ENCODE measurements at places on chromosomes 11 and 22.

DNA sequence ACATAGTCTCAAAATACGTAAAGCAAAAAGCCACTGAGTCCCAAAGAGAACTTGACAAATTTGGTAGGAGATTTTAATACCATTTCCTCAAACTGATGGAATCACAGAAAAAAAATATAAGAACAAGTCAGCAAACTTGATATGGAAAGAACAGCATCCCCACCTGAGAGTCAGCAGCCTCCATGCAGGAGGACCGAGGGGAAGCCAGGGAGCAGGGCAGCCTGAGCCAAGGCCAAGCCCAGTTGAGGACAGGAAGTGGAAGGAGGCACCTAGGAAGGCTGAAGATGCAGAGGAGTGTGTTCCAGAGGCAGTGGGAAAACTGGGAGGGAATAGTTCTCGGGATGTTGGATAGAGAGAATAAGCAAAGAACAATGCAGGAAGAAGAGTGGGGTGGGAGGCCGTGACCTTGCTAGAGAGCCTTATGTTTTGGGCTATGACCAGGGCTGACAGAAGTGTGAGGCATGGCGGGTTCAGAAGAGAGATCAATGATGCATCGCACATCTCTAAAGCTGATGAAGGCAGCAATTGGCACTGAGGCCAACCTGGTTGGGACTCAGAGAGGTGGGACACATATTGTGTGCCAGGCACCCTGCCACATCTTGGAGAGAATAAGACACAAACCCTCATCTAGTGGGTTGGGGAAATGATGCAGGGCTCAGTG lies 15.4 kb downstream of the APOA4 start:
- no peak for DNase-seq

DNA sequence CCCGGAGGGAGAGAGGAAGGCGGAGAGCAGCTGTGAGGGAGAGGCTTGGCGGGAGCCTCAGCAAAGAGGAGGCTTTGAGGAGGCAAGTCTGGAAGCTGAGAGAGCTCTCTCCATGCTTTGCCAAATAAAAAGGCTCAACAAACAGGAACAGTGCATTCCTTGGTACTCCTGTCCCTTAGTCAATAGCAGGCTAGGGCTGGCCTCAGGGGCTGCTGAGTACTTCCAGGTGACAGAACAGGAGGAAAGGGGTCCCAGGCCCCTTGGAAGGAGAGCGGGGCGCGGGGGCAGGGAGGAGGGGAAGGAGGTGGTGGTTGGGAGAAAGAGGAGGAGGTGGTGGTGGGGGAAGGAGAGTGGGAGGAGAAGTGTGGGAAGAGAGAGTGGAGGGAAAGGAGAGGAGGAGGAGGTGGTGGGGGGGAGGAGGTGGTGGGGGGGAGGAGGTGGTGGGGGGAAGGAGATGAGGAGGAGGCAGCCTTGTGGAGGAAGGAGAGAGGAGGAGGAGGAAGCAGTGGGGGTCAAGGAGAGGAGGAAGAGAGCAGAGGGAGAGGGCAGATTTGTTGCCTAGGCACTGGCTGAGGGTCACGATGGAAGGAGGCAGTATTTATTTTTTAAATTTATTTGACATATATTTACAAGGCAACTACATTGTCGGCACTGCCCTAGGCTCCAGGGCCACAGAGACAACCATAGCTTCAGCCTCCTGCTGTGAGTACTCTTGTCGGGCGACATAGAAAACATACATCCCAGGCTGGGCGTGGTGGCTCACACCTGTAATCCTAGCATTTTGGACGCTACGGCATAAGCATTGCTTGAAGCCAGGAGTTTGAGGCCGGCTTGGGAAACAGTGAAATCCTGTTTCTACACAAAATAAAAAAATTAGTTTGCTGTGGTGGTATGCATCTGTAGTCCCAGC lies 74.2 kb upstream of the ZBED5 start:
- no peak for DNase-seq

- no peak for DNase-seq
Observed at GRCh38 chr22:39336411-39336810, 13.4 kb upstream of the SYNGR1 start.

- no peak for DNase-seq
Observed at GRCh38 chr22:43516996-43517635, 105.3 kb downstream of the MPPED1 start.

GRCh38 chr11:72287293-72287692 lies 43.3 kb upstream of the PHOX2A start:
- no peak for DNase-seq

DNA sequence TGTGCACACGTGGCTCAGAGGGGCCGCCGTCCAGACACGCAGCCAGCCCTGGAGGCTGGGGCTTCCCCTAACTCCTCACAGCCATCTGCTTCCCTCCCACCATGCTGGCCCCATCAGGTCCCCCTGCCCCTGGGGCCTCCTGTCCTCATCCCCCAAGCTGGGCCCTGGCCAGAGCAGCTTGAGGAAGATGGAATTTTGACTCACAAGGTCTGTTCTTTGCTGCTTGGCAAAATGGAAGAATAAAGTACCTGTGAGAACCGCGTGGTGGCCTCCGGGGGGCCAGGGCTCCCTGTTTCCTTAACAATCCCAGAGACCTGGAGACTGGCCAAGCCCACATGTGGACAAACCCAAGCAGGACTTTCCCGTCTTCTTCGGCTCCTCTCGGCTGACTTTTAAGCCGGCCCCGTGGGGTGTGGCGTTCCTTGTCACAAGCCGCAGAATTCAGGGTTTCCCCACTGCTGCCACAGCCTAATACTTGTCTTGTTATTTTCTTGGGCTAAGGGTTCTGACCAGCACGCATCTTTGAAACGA lies 872.8 kb downstream of the BRD1 start:
- no peak for DNase-seq

GRCh38 chr11:74321487-74322188 lies 10.2 kb upstream of the P4HA3 start:
- DNase-seq, result no peak

- peak; percentile 28 for DNase-seq
Observed at GRCh38 chr11:1652771-1653540, 23.4 kb downstream of the KRTAP5-5 start.

DNA sequence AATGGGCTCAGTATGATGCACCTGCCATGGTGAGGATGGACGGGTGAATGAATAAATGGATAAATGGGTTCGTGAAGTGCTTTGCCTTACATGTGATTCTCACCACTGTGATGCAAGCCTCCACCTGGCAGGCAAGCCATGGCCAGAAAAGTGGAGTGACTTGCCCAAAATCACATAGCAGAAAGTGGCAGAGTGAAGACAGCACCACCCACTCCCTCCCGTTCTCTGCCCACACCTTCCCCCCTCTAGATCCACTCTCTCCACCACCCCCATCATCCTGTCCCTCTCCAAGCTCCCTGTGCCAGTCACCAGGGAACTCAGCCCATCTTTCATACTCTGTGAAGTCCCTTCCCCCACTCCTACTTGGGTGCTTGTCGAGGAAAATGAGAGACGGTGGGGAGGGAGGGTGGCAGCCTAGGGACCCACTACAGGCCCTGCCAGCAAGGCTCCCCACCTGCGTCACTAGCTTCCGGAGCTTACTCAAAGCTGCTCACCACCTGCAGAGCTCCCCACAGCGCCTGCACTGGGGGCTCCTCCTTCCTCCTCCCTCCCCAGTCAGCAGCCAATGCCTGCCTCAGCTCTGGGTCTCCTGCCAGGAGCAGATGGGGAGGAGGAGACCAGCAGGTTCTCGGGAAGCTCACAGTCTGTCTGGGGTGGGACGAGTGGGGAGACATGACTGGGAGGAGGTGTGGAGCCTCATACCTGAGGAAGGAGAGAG lies 82.3 kb downstream of the PDE2A start:
- DNase-seq, result peak; percentile 14

- DNase-seq, result no peak
Observed at GRCh38 chr22:38397189-38398085, 57.6 kb downstream of the KCNJ4 start.

- no peak for DNase-seq
Observed at GRCh38 chr22:42752230-42752746, 31.6 kb upstream of the A4GALT start.

GRCh38 chr11:128232588-128232987 lies 354.8 kb downstream of the ETS1 start:
- DNase-seq, result no peak

GRCh38 chr11:25349537-25349936 lies 852.7 kb downstream of the LUZP2 start:
- DNase-seq, result no peak

GRCh38 chr11:3123305-3123704 lies 41.8 kb downstream of the OSBPL5 start:
- DNase-seq, result no peak

GRCh38 chr11:11038352-11038751 lies 180.5 kb upstream of the ZBED5 start:
- DNase-seq, result no peak

- no peak for DNase-seq
Observed at GRCh38 chr22:35435201-35435740, 35.3 kb downstream of the MCM5 start.

- DNase-seq, result no peak
Observed at GRCh38 chr11:25163421-25163820, 666.6 kb downstream of the LUZP2 start.

DNA sequence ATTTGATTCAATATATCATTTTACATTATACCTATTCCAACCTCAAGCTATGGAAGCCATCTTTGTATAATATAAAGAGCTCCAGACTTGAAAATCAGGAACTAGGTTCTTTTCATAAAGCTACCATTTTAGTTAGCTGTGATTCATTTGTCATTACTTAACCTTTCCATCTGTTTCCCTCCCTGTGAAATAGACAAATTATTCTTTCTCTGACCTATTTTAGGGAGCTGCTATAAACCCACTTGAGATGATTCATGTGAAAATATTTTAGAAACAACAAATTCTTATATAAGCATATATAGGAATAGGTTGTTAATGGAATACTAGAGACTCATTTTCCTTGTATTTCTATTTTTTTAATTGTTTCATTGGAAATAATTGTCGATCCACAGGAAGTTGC lies 1012.1 kb downstream of the OPCML start:
- DNase-seq, result no peak

- no peak for DNase-seq
Observed at GRCh38 chr11:33194455-33194854, 33.2 kb upstream of the CSTF3 start.

- DNase-seq, result no peak
Observed at GRCh38 chr22:49659281-49659923, 168.3 kb downstream of the BRD1 start.

DNA sequence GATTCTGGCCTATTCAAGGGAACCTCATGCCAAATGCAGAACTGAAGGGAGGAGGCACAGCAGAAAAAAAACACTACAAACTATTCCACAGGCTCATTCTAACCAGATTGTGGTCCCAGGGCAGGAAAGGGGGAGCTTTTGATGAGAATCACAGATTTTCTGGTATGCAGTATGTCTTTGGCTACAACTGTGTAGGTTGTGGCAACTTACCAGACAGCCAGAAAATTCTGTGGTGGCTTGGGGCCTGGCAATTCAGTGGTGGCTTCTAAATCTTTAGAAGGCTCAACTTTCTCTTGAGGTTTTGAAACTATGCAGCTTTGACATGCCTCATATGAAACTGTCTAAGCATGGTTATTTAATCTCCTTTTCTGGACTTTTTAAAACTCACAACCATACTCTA lies 850.8 kb upstream of the CCDC90B start:
- DNase-seq, result no peak
